Stimulated activated CD4-positive, alpha-beta T cell treated with anti-CD3 and anti-CD28 coated beads, Interleukin-2, amount 100 ng/mL, for 48 hours (primary cell): ENCODE measurements at places on chromosomes 5 and 9.

GRCh38 chr5:62605638-62606037, 27.0 kb downstream of the LRRC70 start:
- DNase-seq, result no peak

DNA sequence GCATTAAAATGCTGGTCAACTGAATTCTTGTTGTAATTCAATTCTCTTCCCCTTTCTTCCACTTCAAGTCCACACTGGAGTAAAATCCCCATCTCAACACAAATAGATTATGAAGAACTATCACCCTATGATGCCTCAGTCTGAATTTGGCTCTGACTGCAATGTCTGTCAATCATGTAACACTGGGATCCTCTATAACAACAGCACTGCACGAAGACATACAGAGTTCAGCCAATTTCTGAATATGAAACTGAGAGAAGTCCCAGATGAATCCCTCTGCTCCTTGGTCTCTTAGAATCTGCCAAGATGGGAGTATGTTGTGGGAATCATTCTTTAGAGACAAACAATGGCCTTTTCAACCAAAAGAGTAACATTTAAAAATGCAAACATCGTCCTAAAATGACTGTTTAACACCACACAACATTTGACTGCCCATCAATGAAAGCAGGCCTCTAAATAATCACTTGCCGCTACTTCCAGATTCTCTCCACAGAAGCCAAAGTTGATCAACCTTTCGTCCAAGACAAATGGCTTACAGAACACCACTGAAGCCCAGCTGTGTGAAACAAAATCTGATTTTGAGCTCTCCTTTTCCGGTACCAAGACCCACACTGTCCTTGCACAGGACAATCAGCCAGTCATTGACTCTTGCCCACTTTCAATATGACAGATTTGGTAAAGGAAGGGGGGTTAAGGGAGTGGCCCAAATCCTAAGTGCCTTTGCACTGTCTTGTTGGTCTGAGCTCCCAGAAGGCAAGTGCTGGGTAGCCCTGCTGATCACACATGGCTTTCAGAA, 258.0 kb downstream of the EBF1 start:
- no peak for DNase-seq

- no peak for DNase-seq
These were observed 514.8 kb downstream of the PSAT1 start for GRCh38 chr9:78811622-78812276.

DNA sequence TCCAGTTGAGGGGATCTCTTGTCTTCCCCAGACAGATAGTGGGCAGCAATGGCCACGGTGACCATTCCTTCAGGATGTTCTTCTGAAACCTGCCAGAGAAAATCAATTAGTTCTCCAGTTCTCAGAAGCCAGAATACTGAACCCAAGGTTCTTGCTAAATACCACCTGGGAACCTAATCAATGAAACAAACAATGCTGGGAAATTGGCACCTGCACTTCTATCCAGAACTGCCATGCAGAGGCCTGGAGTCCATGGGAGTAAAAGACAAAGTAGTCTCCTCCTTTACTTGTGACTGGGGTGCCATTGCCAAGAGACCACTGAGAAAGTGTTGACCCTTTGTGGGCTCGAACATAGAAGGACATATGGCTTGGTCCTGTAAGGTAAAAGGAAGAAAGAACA, 45.7 kb downstream of the ERMP1 start:
- no peak for DNase-seq

DNA sequence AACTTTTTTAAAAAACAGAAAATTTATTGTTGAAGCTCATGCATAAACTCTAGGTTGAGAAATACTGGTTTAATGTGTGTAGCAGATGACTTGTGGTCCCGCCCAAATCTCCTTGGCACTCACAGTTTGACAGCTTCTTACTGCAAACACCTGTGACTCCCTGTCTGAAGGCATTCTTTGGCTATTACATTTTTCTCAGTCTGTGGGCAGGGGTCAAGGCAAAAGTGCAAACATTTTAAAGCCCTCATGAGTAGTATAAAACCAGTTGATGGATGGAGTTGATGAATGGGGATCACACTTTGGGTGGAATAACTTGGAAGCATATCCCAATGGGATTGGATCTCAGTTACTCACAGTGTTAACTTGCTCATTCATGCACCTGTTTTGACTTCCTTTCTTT, 1007.0 kb upstream of the NUDT12 start:
- no peak for DNase-seq

GRCh38 chr5:94094793-94095441, 353.5 kb upstream of the POU5F2 start:
- DNase-seq, result no peak

GRCh38 chr5:137667341-137667740, 68.5 kb downstream of the KLHL3 start:
- no peak for DNase-seq

- DNase-seq, result no peak
These were observed 28.5 kb downstream of the COL5A1 start for GRCh38 chr9:134670042-134670525.

DNA sequence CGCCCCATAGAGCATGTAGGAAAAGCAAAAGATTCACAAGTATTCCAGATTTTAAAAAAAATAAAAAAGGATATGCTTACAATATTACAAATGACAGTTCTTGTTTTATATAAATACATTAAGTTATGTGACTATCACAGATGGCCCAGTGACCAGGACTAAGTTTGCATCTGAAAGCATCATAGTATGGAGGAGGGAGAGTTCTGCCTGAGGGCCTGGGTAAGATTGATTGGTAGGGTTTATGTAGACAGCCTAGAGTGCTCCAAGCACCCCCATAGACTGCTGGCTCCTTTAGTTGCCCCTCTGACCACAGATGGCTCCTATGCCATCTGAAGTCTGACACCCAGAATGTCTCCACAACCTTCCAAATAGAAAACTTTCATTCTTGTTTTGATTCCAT, 48.0 kb upstream of the ADAMTS16 start:
- no peak for DNase-seq

- DNase-seq, result no peak
These were observed 877.7 kb downstream of the TLE4 start for GRCh38 chr9:80449513-80449912.

- DNase-seq, result no peak
These were observed 73.1 kb upstream of the TBC1D9B start for GRCh38 chr5:179980767-179981166.

- DNase-seq, result no peak
These were observed 1.1 kb downstream of the CNOT6 start for GRCh38 chr5:180495292-180495691.

DNA sequence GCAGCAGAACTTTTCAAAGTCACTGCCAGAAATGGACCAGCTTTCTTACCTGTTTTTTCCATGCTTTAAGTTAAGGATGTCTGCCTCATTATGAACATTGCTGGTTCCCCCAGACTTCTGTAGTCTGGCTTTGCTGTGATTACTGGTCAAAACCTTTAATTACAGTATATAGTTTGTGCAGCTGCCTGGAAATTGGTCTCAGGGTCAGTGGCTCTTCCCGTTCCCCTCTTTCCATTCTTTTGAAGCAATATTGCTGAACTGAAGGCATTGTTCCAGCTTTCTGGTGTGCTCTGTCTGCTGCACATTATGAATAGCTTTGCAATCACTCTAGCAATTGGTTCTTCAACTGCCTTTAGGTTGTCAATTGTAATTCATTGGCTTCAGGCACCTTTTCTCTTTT, 206.5 kb downstream of the ARL15 start:
- no peak for DNase-seq

GRCh38 chr9:106596984-106597383, 266.0 kb upstream of the ZNF462 start:
- DNase-seq, result no peak

- no peak for DNase-seq
These were observed 174.9 kb upstream of the ADCY2 start for GRCh38 chr5:7221041-7221440.

DNA sequence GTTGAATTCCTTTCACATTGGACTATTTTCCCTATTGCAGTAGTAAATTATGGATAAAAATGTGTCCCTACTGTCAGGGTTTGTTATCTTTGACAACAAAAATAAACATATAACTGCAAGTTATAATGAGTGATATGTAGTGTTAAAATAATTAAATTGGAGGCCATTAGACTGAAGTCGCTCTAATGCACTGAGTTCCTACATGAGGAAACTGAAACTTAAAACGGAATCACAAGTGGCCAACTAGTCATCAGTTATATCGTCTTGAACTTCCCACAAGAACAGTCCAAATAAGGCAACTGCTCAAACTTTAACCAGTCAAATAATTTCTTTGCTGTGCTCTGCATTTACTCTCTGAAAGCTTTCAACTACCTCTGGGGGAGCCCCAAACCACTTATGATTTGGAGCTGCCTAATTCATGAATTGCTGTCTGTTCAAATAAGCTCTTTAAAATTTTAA, 2.1 kb upstream of the IFT74 start:
- DNase-seq, result no peak

GRCh38 chr9:25752398-25752797, 74.2 kb upstream of the TUSC1 start:
- no peak for DNase-seq
